ENCODE measurements at places on chromosomes 11 and 22. TPM values are rescaled to one million over a fixed set of nuclear protein-coding genes. Genes with fewer than 3 reads are reported as not detected.

Gene GAS2
- total RNA-seq: not detected

GRCh38 chr11:96506953-96507354 lies 117.1 kb downstream of the JRKL start:
- no peaks in the 10 kb centered on the region for H3K4me1 ChIP-seq
- no peak overlapping the region for H3K27ac ChIP-seq
- no peak for DNase-seq
- no peaks in the 10 kb centered on the region for H3K36me3 ChIP-seq
- no peak overlapping the region for H3K4me3 ChIP-seq

Gene SBF2
- total RNA-seq: 31.3 TPM

- peaks cover 32% of the 10 kb centered on the region for H3K4me1 ChIP-seq
- DNase-seq: peak; percentile 27
- H3K27ac ChIP-seq: no peak overlapping the region
- no peak overlapping the region for H3K4me3 ChIP-seq
- no peaks in the 10 kb centered on the region for H3K36me3 ChIP-seq
- H3K27me3 ChIP-seq: no peaks in the 10 kb centered on the region
These were observed 39.6 kb downstream of the BCR start for GRCh38 chr22:23219822-23220484.

Gene SLC6A5
- not detected for total RNA-seq

DNA sequence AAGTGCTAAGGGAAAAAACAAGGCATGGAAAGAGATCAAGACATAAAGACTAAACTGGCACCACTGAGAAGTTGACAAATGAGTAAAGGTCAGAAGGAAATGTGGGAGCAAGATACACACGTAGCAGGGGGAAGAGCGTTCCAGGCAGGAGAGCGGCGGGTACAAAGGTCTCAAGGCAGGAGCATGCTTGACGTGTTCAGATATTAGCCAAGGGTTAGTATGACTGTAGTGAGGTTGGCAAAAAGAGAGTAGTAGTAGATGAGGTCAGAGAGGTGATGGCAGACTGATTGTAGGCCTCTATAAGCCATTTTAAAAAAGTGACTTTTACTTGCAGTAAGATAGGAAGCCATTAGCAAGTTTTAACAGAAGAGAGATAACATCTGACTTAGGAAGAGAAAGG lies 9.9 kb downstream of the SYT9 start:
- H3K4me3 ChIP-seq: no peak overlapping the region
- H3K27me3 ChIP-seq: no peaks in the 10 kb centered on the region
- no peaks in the 10 kb centered on the region for H3K36me3 ChIP-seq
- no peak overlapping the region for H3K27ac ChIP-seq
- no peaks in the 10 kb centered on the region for H3K4me1 ChIP-seq

DNA sequence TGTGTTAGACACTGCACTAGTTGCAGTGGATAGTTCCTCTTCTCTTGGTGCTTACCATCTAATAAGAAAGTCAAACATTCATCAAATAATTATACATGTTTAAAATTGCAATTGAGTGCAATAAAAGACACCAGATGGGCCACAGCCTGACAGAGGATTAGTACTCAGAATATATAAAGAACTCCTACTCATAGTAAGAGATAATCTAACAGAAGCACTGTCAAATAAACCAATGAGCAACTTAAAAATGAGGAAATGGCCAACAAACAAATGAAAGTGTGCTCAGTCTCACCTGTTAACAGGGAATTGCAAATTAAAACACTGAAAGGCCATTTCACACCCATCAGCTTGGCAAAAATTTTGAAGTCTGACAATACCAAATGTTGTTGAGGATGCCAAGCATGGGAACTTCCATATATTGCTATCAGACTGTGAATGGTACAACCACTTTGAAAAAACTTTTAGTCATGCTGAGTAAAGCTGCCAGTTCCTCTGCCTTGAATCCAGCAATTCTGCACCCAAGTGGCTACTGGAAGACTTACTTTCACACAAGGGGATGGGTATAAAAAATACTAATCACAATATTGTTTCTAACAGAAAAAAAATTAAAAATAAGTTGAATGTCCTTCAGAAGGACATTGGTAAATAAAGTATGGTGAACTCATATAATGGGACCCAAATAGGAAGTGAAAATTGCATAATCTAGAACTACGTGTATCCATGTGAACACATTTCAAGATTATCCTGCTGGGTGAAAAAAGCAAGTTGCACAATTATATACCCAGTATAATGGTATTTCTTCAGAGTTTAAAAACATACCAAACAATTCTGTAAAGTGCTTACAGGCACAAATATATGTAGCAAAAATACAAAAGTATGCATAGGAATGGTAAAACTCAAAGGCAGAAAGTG lies 41.4 kb upstream of the CREB3L1 start:
- no peaks in the 10 kb centered on the region for H3K36me3 ChIP-seq
- no peak overlapping the region for H3K4me3 ChIP-seq
- no peak overlapping the region for H3K27ac ChIP-seq
- no peaks in the 10 kb centered on the region for H3K27me3 ChIP-seq

Gene MMP11
- 2.4 TPM for total RNA-seq

DNA sequence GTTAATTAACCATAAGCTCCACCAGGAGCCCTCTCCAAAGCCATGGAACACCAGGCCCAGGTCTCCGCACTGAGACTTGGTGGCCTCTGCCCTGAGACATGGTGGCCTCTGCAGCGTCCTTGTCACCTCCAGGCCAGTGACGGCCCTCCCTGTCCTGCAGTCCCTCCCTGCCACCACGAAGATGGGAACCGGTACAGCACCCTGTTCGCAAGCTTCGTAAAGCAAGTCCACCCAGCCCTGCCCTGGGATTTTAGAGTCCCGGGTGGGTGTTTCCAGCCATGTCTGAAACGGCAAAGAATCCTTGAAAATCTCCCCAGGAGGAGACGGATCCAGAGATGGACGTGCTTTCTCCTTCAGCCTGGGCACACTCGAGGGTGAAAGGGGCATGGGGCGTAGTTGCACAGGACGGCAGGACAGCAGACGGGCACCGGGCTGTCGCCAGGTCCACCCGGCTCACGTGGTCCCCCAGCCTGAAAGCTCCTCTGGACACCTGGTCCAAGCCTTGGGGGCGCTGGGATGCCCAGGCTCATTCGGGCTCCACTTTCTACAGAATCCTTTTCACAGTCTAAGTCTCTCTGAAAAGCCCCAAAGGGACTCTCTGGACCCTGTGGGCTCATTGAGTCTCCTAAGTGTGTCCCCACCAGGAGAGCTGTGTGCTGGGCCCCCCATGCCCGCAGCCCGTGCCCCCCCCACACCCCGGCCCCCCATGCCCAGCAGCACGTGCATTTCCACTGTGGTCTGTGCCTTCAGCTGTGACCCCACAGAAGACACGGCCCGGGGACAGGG lies 456.2 kb downstream of the BRD1 start:
- no peak overlapping the region for H3K4me3 ChIP-seq
- no peaks in the 10 kb centered on the region for H3K4me1 ChIP-seq
- no peak overlapping the region for H3K27ac ChIP-seq
- no peak for DNase-seq
- H3K36me3 ChIP-seq: no peaks in the 10 kb centered on the region
- H3K27me3 ChIP-seq: 0 out of 2 replicates have a peak, but pooled peaks cover 5% of the 10 kb centered on the region

- H3K27ac ChIP-seq: no peak overlapping the region
- H3K4me1 ChIP-seq: no peaks in the 10 kb centered on the region
- H3K36me3 ChIP-seq: peaks cover 5% of the 10 kb centered on the region
- no peak for DNase-seq
- H3K4me3 ChIP-seq: no peak overlapping the region
These were observed 58.6 kb downstream of the BRD1 start for GRCh38 chr22:49768951-49769690.

DNA sequence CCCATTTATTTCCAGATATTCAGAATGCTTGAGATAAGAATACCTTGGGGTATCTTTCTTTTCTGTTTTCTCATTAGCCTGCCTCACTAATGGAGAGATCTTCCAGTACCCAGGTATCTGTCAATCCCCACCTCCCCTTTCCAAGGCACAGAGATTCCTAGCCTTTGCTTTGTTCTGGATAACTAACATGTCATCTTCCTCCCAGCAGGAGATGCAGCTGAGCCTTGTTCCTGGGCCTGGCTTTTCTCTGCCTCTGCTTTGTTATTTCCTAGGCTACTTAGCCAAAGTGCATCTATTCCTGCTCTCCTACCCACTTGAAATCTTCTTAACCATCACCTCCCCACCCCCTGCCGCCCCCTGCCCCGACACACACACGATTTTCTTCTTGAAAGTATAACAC lies 297.1 kb downstream of the NELL1 start:
- no peaks in the 10 kb centered on the region for H3K36me3 ChIP-seq
- H3K4me1 ChIP-seq: no peaks in the 10 kb centered on the region
- H3K4me3 ChIP-seq: no peak overlapping the region
- DNase-seq: no peak

Gene OTOG
- not detected for total RNA-seq

DNA sequence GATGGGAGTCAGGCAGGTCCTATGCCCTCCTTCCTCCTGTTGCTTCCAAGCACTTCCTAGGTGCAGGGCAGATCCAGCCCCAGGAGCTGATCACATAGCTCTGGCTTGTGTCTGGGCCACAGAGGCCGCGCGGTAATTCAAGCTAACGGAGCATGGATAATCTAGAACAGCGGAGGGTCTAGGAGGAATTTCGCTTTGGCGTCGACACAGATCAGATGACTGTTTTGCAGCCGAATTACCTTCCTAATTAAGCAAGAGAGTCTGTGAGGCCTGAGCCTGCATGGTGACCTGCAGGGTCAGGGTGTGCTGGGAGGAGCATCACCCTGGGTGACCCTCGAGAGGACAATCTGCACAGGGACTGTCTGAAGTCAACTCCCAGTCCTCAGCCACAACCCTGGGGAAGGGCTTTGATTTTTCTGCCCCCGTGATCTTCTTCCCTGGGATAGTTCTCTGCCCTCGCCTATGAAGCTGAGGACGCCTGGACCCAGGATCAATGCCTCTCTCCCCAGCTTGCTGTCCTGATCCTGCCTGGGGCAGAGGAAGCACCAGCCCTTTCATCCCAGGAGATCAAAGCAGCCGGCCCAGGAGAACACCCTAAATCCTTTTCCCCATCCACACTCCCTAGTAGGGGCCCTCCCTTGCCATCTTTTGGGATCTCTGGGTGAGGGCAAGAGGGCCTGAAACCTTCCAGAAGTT lies 11.0 kb downstream of the NECTIN1 start:
- peaks cover 24% of the 10 kb centered on the region for H3K4me1 ChIP-seq
- H3K27ac ChIP-seq: no peak overlapping the region
- H3K27me3 ChIP-seq: no peaks in the 10 kb centered on the region
- H3K4me3 ChIP-seq: no peak overlapping the region
- H3K36me3 ChIP-seq: no peaks in the 10 kb centered on the region

- H3K4me1 ChIP-seq: no peaks in the 10 kb centered on the region
- DNase-seq: peak; percentile 52
- H3K27ac ChIP-seq: no peak overlapping the region
- H3K4me3 ChIP-seq: no peak overlapping the region
- H3K27me3 ChIP-seq: peaks cover 9% of the 10 kb centered on the region
These were observed 22.9 kb downstream of the TRIM22 start for GRCh38 chr11:5712507-5712906.

DNA sequence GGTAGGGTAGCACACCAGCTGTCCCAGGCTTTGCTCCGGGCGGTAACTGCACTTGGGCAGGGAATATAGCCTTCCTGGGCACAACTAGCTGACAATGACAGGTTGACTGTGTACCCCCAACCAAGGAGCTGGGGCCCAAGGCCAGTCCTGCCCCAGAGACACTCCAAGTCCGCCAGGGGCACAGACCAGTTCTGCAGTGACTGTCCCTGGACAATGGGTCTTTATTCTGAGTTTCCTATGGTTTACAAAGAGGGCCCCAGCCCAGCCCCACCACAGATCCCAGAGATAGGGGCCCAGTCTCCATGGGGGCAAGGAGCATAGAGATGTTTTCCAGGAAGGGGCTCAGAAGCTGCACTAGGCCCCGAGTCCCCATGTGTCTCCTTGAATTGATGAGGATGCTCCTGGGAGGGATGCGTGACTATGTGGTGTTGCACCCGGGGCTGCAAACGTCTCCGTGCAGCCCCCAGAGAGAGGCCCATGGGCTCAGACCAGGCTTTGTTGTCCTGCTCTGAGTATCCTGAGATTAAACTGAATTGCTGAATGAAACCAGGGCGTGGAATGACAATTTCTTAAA lies 48.4 kb downstream of the CD6 start:
- DNase-seq: no peak
- H3K36me3 ChIP-seq: no peaks in the 10 kb centered on the region
- H3K27me3 ChIP-seq: peaks cover 36% of the 10 kb centered on the region
- H3K27ac ChIP-seq: no peak overlapping the region
- H3K4me3 ChIP-seq: no peak overlapping the region

Gene RAG1
- total RNA-seq: 0.23 TPM

GRCh38 chr22:46563381-46564083 lies 26.1 kb upstream of the CELSR1 start:
- no peaks in the 10 kb centered on the region for H3K27me3 ChIP-seq
- H3K4me3 ChIP-seq: peak overlapping the region; percentile 51
- no peaks in the 10 kb centered on the region for H3K36me3 ChIP-seq
- H3K4me1 ChIP-seq: peaks cover 16% of the 10 kb centered on the region
- peak; percentile 66 for DNase-seq

DNA sequence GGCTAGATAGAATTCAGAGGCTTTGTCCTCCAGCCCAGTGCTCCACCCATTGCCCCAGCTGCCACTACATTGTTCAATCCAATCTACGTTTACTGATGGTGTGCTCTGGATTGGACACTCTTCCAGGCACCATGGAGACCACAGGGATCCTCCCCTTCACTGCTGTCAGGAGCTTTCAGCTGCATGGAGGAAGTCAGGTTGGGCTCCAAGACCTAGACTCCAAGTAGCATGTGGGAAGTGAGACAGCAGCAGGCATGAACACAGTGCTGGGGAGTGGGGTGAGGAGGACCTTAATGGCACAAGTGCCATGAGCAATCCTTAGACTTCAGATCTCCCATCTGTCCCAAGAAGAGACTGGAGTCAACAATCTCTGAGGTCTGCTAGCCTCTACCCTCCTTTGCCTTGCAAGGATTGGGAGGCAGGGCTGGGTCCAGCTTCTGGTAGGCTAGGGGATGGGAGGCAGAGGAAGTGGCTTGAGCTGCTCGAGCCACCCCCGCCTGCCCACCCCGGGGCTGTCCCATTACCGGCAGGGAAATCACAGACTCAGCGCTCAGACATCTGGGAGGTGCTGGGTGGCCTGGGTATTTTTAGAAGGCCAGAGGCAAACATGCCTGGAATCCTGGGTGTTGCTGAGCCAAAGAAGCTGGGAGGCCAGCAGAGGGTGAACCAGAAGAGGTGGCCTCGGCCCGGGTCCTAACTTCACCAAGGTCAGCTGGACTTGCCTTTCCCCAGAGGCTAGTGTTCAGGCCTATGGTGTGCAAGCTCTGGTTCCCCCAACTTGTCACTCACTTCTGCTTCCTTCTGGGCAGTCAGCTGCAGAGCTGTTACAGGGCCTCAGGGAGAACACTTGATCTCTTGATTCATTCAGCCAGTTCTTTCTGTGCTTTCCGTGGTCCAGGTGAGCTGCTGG lies 15.2 kb upstream of the FCHSD2 start:
- no peak for DNase-seq
- no peaks in the 10 kb centered on the region for H3K4me1 ChIP-seq
- H3K27me3 ChIP-seq: no peaks in the 10 kb centered on the region
- H3K4me3 ChIP-seq: no peak overlapping the region

Gene CALCA
- not detected for total RNA-seq

DNA sequence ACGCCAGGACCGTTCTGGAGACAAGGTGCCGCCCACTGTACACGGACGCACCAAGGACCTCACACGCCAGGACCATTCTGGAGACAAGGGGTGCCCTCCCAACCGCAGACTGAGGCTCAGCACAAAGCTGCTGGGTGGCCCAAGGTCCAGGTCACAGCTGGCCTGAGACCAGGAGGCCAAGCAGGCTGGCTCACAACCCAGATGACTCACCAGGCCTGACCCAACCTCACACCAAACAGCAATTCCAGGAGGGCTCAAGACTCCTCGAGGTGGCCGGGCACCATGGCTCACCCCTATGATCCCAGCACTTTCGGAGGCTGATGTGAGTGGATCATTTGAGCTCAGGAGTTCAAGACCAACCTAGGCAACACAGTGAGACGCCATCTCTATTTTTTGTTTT lies 14.8 kb downstream of the BRD1 start:
- H3K36me3 ChIP-seq: peaks cover 3% of the 10 kb centered on the region
- H3K4me3 ChIP-seq: no peak overlapping the region
- H3K4me1 ChIP-seq: peaks cover 15% of the 10 kb centered on the region
- no peaks in the 10 kb centered on the region for H3K27me3 ChIP-seq
